Esophagus muscularis mucosa (tissue), 4 donors: ENCODE measurements at places on chromosomes 2 and 18. TPM values are rescaled to one million over a fixed set of nuclear protein-coding genes. Genes with fewer than 3 reads are reported as not detected.

- DNase-seq, result no peak
Observed at GRCh38 chr18:57428221-57429150, 6.7 kb upstream of the ONECUT2 start.

Gene AP1S3
- total RNA-seq, result 0.40 TPM

DNA sequence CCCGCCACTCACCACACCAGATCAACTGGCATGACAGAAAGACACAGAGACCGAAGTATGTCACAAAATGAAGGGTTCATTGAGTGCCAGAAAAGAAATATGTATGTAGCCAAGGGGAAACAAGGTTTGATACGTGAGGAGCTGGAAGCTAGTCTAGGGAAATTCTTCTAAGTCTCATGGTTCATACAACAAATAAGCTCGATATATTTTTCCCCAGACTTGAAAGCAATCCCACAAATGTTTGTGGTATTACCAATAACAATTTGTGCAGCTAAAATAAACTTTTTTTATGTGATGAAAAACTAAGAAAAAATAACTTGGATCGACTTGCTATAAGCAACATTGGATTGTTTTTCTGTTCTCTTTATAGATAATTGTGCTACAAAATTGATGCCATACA lies 777.0 kb downstream of the TSN start:
- DNase-seq, result no peak

Gene CHRND
- total RNA-seq, result not detected

DNA sequence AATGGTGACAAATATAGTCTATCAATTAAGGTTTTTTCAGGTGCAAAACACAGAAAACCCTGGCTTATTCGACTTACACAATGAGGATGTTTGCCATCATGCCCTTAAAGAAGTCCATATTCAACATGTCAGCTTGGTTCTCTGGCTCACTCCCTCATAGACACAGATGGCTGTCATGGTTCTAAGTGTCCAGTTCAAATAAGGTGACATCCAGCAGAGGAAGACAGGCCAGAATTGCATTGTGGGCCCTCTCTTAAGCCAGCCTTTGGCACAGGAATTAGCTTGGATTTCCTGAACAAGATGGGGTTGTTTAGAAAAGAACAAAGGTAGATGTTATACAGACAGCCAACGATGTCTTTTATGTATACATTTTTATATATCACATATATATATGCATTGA lies 18.7 kb upstream of the SLC1A4 start:
- DNase-seq, result no peak

Gene PLCL1
- 86.2 TPM for total RNA-seq

Gene CIB4
- not detected for total RNA-seq
